Activated CD4-positive, alpha-beta T cell treated with anti-CD3 and anti-CD28 coated beads for 36 hours (primary cell): ENCODE measurements at places on chromosomes 4 and X. TPM values are rescaled to one million over a fixed set of nuclear protein-coding genes. Genes with fewer than 3 reads are reported as not detected.
A peak's percentile ranks its signal among the peaks of the same experiment; 100 is the strongest.

- H3K27ac ChIP-seq = no peak overlapping the region
- H3K4me3 ChIP-seq = no peak overlapping the region
- peaks cover 5% of the 10 kb centered on the region for H3K27me3 ChIP-seq
Observed at GRCh38 chr4:152773339-152773738, 6.2 kb downstream of the TIGD4 start.

DNA sequence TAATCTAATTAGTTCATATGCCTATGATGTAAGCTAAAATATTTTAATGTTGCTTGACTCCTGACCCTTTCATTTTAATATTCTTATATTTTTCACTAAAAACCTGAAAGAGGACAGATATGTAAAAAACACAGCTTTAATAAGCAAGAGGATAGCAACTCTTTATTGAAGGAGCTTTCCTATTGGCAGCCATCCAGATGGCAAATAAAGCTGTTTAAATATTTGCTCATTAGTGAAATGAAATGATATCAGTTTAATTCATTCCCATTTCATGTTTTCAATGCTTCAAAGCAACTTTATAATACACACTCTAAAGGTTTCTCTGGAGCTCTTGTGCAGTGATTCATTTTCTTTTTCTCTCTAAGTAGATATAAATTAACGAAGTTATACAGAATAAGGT, 473.4 kb downstream of the PCDH7 start:
- H3K4me3 ChIP-seq = no peak overlapping the region
- no peaks in the 10 kb centered on the region for H3K4me1 ChIP-seq
- no peaks in the 10 kb centered on the region for H3K27me3 ChIP-seq
- no peak overlapping the region for H3K27ac ChIP-seq
- H3K36me3 ChIP-seq = no peaks in the 10 kb centered on the region

DNA sequence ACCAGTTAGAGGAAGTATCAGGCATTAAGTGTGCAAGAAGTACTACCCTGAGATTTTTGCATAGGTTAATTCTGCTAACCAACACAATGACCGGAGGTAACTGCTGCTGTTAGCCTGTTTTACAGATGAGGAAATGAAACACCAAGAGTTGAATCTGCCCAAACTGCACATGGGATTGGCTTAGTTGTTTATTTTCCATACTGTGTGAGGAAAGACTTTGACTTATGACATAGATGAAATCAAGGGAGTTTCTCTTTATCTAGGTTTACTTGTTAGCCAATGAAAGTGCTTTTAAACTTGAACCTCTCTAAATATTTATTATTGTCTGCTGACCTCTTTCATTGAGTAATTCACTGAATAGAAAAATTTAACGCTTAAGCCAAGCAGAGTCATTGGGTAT, 10.3 kb downstream of the GUCY1B1 start:
- no peak for DNase-seq
- no peak overlapping the region for H3K27ac ChIP-seq
- no peak overlapping the region for H3K4me3 ChIP-seq
- H3K4me1 ChIP-seq = no peaks in the 10 kb centered on the region
- no peaks in the 10 kb centered on the region for H3K36me3 ChIP-seq

The ENPP6 gene
- 0.05 TPM for total RNA-seq

- H3K27ac ChIP-seq = no peak overlapping the region
- no peaks in the 10 kb centered on the region for H3K4me1 ChIP-seq
- no peak for DNase-seq
- H3K4me3 ChIP-seq = no peak overlapping the region
- H3K27me3 ChIP-seq = peaks cover 16% of the 10 kb centered on the region
Observed at GRCh38 chr4:78156520-78156919, 99.4 kb downstream of the FRAS1 start.

GRCh38 chr4:117691572-117692351, 342.5 kb upstream of the NDST3 start:
- H3K4me3 ChIP-seq = no peak overlapping the region
- H3K27ac ChIP-seq = no peak overlapping the region
- no peaks in the 10 kb centered on the region for H3K27me3 ChIP-seq
- H3K4me1 ChIP-seq = no peaks in the 10 kb centered on the region
- no peaks in the 10 kb centered on the region for H3K36me3 ChIP-seq

DNA sequence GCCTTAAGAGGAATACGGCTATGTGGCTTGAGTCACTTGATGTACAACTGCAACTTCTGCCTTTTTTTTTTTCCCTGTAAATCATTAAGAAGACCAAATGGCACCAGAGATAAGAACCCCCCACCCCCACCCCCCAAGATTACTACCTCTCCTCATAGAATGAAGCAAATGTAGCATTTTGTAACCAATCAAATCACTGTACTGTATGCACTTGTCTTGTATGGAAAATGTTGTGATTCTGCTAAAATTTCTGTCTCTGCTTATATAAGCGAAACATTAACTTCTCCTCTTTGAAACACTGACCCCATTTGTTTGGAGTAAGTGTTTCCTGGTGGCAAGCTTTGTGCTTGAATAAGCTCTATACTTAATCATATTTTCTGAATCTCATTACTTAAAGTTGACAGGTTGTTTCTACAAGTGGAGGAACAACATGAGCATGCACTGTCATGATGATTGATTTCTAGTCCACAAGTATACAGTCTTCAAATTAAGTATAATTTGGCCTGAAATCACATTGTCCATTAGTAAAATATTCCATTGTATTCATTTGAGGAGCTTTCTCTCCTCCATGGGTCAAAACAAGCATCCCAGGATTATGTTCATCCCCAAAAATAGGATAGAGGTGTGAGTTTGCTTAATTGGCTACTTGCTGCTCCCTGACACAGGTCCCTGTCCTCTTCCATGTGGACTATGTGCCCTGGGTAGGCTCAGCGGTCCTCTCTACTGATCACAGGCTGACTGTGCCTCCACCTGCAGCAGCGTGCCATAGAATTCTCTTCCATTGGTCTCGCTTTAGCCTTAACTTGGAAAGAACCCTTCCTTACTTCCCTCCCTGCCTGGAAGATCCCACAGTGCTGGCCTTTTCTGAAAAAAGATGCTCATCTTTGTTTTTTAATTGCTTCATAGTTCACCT, 104.0 kb upstream of the BMP2K start:
- peaks cover 10% of the 10 kb centered on the region for H3K4me1 ChIP-seq
- H3K36me3 ChIP-seq = no peaks in the 10 kb centered on the region
- no peak overlapping the region for H3K27ac ChIP-seq
- no peak overlapping the region for H3K4me3 ChIP-seq

- no peaks in the 10 kb centered on the region for H3K36me3 ChIP-seq
- H3K27me3 ChIP-seq = no peaks in the 10 kb centered on the region
- no peak overlapping the region for H3K4me3 ChIP-seq
- H3K27ac ChIP-seq = no peak overlapping the region
- H3K4me1 ChIP-seq = no peaks in the 10 kb centered on the region
- DNase-seq = peak; percentile 7
Observed at GRCh38 chr4:86043755-86044592, 315.9 kb downstream of the MAPK10 start.

DNA sequence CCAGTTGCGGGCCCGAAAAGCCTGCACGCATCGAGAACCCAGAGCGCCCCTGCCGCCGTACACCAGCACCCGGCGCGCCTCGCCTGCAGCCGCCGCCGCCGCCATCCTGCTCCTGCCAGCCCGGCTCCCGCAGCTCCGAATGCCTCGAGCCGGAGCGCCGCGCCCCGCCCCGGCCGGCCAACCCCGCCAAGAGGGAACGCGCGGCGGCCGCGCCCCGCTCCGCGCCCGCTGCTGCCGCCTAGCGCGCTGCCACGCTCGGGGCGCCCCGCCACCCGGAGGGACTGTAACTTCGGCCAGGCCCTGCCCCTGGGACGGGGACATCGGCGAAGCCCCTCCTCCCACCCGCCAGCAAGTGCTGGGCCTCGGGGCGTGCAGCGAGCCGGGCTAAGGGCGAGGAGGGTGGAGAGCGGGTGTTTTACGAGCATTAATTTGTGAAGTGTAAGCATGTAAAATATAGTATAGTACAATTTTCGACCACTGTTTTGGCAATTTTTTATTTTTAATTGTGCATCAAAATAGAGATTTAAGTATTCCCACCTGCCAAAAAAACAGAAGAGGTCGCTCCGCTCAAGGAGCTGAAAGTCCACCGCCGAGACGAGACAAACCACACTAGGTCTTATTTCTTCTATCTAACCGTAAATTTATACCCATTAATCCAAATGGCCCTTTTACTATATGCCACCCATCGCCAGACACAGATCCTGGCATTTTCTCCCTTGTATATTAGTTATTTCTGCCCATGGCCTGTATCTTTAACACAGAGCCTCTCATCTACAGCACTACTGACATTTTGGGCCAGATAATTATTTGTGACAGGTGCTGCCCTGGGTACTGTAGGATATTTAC, at the start of gene QDPR:
Gene QDPR, minus strand, starts transcription at position 141 of the 846 bp plus-strand sequence. Its CDS starts 36 bp downstream, at position 105.
- H3K27ac ChIP-seq = peak within 1 kb of the TSS; percentile 85
- H3K4me1 ChIP-seq = peaks cover 23% of the 10 kb centered on the region
- H3K27me3 ChIP-seq = no peaks in the 10 kb centered on the region
- peaks cover 12% of the 10 kb centered on the region for H3K36me3 ChIP-seq

- H3K27me3 ChIP-seq = no peaks in the 10 kb centered on the region
- no peaks in the 10 kb centered on the region for H3K36me3 ChIP-seq
- DNase-seq = no peak
- no peaks in the 10 kb centered on the region for H3K4me1 ChIP-seq
- no peak overlapping the region for H3K27ac ChIP-seq
Observed at GRCh38 chrX:7159149-7159861, 11.4 kb upstream of the PUDP start.

DNA sequence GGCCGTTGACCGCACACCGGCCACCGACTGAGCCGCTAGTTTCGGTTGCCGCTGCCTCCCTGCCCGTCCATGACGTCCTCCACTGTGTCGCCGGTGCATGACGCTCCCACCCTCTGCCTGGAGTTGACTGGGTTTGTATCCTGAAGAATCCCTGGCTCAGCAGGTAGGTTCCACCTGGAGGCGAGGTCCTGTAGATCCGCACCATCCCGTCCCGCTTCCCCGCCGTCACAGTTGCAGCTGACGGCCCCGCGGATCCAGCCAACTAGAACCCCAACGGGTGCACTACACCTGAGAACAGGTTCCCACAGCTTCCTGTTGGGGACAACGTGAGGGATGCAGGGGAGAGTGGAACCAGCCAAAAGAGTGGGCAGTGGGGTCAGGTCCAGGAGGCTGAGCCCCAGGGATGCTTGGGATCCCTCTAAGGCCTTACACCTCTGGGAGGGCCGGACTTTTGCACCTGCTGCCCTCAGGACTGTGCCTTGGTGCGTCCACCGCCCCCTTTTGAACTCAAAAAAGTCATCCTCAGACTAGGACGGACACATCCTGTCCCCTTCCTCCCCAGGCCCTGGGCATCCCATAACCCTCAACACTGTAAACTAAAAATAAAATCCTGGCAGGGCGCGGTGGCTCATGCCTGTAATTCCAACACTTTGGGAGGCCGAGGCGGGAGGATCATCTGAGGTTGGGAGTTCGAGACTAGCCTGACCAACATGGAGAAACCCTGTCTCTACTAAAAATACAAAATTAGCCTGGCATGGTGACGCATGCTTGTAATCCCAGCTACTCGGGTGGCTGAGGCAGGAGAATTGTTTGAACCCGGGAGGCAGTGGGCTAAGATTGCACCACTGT, 1.1 kb upstream of the SLBP start:
- H3K27ac ChIP-seq = peak overlapping the region; percentile 98
- DNase-seq = no peak
- H3K27me3 ChIP-seq = no peaks in the 10 kb centered on the region
